ENCODE measurements at places on chromosomes 5 and 9.

DNA sequence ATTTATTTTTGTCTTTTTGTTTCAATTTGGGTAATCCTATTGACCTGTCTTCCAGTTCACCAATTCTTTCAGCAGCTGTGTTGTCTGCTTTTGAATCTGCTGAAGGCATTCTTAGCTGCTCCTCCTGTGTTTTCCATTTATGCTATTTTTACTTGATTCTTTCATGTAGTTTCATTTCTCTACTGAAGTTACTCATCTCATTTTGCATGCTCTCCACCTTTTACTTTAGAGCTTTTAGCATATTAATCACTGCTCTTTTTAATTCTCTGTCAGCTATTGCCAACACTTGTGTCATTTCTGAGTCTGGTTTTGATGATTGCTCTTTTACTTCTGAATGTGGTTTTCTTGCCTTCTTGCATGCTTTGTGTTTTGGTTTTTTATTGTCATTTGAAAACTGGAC is 496.0 kb upstream of the CLINT1 start:
- no peak for DNase-seq

DNA sequence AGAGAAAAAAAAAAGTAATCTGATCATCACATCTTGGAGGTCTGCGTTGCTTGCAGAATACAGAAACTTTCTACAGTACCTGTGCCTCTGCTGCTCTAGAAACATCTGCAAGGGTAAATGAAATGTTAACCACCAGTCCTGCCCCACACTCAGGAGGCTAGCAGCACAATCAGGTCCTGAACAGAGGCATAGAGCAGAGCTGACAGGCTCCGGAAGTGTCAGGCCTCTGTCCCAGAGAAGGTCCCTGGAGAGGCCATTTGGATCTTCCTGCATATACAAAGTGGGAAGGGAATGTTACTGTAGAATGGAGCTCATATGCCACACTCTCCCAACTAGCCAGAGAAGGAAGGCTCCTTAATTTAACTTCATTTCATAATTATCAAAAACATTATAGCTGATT is 7.2 kb downstream of the NRG2 start:
- no peak for DNase-seq

DNA sequence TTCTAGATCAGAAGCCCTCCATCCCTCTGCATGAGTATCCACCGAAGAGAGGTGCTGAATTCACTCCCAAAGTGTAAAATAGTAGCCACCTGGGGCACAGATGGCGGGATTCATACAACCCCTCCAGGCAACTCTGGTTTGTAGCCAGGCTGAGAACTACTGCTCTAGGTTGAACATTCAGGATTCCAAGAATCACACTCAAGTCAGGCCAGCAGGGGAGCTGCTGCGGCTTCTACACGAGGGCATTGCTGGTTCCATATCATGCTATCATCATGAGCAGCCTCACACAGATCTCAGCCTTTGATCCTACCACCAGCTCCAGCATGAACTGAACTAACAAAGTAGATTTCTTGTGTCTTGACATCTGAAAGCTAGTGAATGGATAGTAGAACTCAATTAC is 367.9 kb downstream of the DIRAS2 start:
- no peak for DNase-seq

- no peak for DNase-seq
Observed at GRCh38 chr5:79692596-79692995, 3.0 kb downstream of the CMYA5 start.

- no peak for DNase-seq
Observed at GRCh38 chr5:178606269-178606668, 16.1 kb upstream of the COL23A1 start.

- DNase-seq: no peak
Observed at GRCh38 chr5:84450617-84451414, 66.1 kb upstream of the EDIL3 start.

- DNase-seq: peak; percentile 96
Observed at GRCh38 chr9:97714435-97714834, 17.3 kb upstream of the XPA start.

DNA sequence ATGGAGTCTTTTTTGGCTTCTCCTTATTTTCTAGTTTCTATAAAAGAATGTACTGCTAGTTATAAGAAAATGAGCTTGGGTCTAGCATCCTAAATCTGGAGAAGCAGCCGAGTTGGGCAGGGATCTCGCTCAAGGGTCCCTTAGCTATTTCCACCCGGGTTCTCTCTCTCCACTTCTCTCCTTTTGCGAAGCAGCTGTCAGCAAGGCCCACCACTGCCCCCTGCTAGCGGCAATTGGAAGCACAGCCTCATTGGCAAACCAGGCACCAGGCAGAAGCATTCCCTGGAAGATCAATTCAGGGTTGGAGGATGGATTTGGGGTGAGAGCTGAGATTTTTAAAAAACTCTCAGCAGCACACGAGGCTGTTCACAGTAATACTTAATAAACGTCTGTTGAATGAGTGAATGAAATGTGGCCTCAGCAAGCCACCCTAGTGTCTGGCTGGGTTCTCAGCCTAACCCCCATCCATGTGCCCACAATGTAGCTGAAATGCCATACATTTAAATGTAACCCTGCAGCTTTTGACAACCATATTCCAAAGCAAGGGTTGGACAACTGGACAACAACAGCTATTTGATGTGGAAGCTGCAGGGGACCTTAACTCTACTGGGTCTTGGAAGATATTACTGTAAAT is 34.6 kb upstream of the TNIP1 start:
- no peak for DNase-seq

GRCh38 chr9:135752281-135753204 is 50.6 kb downstream of the KCNT1 start:
- no peak for DNase-seq

- peak; percentile 67 for DNase-seq
Observed at GRCh38 chr9:81389569-81389993, 299.8 kb downstream of the TLE1 start.

- no peak for DNase-seq
Observed at GRCh38 chr5:172410160-172410559, 44.2 kb downstream of the SH3PXD2B start.

DNA sequence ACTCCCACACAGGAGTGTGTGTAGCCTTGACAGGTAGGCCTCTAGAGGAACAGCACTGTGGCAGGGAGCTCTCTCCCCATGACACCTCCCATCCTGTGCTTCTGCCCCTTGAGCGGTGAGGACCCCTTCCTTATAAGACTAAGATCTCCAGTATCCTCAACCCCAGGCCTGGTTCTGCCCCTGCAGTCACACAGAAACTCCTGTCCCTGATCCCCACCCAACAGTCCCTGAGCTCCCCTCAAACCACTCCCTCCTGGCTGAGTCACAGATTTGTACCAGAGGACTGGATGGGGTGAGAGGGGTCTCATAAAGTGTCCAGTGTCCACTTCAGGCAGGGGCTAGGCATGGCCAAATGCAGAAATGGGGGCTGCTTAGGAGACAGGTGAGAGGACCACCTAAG is 47.8 kb upstream of the CDKN2AIPNL start:
- no peak for DNase-seq

DNA sequence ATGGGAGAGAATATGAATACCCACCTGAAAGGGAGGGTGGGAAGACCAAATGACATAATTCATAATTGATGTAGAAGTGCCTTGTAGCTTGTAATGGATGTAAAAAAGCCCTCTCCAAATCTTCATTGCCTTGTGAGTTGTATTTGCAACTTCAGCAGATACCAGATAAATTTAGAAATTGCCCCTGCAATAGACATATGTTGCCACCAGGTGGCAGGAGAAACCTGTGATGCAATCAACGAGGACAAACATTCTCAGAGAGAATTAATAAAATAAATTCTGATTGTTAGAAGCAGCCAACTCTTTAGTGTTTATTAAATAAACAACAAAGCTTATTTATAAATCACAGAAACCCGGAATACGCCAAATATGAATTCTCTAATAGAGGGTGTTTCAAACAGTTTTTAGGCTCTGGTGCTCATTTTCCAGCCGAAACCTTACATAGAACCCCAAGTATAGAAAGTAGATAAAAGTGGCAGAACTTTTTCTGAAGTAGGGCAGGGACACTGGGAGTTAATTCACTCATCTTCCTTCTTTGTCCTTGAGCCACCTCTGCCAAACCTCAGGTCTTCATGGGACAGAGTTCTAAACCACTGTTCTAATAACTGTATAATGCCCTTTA is 147.8 kb downstream of the TMEM38B start:
- DNase-seq: no peak

- no peak for DNase-seq
Observed at GRCh38 chr9:16628413-16628812, 242.1 kb downstream of the BNC2 start.

GRCh38 chr5:25754895-25755294 is 1110.1 kb upstream of the CDH10 start:
- no peak for DNase-seq

DNA sequence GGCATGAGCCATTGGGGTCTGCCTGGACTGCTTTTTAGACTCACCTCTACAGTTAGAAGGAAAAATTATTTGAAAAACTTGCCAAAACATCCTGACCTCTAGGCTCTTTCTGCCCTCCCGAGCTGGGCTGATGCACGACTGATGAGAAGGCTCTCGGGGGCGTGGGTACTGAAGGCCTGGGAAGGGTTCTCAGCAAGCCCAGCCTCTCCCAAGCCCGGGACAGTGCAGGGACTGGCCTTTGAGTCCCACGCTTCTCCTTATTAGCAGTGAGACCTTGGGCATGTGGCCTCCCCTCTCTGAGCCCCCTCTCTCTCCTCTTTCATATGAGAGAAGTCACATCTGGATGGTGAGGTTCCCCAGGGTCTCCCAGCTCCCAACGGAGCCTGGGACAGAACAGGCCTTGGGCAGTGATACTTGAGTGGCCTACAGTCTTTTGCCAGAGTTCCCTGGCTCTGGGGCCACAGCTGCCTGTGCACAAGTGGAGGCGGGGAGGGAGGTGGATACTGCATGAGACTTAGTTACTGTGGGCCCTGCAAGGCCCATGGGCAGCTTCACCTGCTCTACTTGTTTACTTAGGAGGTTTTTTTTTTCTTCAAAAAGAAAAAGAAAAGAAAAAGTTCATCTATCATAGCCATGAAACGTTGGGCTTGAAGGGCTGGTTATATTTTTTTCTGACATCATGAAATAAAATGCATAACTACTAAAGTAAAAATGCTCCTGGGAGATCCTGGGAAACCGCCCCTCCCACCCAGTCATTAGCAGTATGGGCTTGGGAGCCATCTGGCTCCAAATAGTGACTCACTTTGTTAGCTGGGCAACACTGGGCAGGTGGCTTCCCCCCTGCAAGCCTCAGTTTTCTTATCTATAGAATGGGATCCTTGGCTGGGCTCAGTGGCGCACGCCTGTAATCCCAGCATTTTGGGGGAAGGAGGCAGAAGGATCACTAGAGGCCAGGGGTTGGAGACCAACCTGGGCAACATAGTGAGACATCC is 139.4 kb downstream of the GAPVD1 start:
- DNase-seq: no peak

DNA sequence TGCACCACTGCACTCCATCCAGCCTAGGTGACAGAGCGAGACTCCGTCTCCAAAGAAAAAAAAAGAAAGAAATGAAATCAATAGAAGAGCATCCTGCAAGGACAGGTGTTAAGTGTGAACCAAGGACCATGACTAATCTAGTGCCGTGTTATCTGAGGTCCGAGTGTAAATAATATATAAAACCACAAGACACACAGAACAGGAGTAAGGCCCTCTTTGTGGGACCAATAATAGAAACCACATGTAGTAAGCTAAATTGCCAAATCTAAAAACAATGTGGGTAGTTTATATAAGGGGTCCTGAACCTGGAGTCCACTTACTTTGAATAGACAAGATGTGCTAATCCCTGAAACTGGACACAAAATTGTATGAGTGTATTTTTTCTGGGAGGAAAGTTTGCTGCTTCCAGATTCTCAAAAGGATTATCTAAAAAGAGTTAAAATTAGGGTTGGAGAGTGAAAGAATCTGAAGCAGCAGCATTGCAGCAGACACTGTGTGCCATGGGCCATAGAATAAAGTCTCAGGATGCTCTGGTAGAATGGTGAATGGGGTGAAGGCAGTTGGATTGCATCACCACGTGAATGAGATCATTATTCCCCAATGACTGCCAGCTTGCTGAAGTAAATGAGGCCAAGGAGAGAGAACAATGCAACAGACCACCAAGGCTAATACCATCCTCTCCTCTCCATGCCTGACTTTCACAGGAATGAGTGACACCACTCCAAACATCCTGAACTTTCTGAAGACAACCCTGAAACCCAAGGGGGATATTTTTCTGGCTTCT is 222.7 kb downstream of the DCP2 start:
- no peak for DNase-seq

DNA sequence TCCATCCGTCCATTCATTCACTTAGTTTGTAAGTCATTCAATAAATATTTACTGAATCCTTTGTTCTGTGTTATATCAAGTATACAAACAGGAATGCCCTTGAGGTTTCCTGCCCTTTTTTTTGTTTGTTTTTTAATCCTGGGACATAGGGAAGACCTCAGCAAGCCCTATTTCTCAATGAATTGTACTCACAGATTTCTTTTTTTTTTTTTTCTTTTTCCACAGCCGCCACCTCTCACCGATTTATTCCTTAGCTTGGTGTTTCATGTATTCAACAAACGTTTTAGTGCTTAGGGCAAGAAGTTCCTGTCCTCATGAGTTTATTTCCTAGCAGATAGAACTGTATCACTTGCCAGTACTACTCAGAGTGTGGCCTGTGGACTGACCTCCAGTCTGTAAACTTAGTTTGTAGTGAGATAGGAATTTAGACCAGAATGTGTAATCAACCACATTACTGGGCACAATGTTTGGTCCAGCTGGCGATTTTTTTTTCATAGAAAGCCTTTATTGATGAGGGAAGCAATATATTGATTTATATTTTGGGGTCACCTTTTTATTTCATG is 35.4 kb upstream of the C5orf47 start:
- DNase-seq: no peak

DNA sequence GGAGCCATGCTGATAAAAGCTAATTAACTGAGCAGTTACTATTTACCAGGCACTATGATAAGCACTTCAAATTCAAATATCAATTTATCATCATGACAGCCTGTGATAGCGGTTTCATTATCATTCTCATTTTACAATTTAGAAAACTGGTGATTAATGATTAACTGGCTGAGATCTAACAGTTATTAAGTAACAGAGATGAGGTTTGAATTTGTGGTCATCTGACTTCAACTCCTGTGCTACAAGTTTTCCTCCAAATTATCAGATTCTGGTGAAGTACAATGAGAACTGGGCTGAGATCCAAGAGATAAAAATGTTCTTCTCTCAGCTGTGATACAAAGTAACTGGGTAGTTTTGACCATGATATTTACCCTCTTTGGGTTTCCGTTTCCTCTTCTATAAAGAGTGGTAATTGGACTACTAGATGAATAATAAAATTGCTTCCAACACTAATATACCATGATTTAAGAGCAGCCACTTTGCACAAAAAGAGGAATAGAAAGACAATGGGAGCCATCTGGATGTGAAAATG is 74.5 kb upstream of the CCNG1 start:
- DNase-seq: no peak

DNA sequence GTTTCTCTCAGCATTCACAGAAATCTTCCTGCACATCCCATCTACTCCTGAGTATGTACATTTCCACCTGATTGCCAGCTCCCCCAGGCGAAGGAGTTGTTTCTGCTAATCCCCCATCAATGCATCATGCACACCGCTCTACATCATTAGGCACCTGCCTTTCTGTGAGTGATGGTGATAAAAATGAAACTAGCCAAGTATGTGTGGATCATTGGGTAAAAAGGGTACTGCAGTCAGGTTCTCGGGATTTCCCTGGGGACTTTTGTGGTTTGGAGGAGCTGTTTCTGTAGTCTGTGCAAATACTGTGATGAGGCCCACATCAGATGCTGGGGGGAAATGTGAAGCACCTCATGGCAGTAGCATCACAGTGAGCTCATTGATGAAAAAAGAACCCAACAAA is 30.4 kb downstream of the CAMK4 start:
- no peak for DNase-seq

GRCh38 chr5:148559461-148559860 is 94.9 kb downstream of the HTR4 start:
- DNase-seq: no peak

- DNase-seq: no peak
Observed at GRCh38 chr9:21499912-21500311, 17.8 kb upstream of the IFNE start.

All from HS-27A (cell line).